ENCODE measurements at places on chromosomes 5 and 9.

DNA sequence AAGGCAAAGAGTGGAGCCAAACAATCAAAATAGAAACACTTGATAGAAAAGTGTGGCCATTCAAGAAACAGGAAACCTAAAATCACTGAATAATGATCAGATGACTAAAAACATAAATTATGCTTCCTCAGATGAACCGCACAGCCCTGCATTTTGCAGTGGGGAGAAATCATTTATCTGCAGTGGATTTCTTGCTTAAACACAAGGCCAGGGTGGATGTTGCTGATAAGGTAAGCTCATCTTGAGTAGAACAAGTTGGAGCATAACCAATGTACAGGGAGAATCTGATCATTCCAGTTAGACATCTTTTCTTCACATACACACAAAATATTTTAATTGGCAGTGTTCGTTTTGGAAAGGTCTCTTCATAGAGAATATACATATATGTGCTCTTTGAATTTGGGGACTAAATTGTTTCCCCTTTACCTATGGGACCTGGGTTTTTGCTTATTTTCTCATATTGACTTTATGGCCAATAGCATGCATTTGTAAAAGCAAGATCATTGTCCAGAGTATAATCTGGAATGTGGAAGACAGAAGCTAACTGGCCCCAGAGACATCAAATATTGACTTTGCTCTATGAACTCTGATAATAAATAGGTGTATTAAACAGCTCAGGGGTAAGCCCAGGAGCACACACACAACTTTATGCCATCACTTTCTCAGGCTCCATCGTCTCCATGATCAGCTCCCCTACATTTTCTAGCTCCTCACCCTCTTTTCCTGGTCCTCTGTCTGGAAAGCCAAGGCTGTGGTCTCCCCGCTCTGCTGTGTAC, 9.1 kb downstream of the ANKDD1B start:
- DNase-seq, result no peak

- DNase-seq, result no peak
Observed at GRCh38 chr9:95876595-95876994, 1.1 kb downstream of the ERCC6L2 start.

GRCh38 chr9:2559192-2560152, 62.1 kb upstream of the VLDLR start:
- DNase-seq, result no peak

DNA sequence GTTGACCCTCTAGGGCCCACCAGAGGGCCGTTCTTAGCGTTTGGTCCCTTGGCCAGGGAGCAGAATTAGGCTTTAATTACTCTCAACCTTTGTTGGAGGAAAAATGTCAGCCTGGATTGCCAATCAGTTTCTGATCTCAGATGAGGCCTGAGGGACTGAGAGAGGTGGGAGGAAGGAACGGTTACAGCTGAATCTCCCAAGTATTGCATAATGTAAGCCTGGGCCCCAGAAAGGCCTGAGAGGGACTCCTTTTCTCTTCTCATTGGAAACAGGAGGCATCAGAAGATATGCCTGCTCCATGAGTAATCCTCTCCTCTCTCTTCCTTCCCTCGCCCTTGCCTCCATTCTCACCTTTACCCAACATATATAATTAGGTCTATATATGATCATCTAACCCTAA, 105.7 kb downstream of the INSYN2B start:
- no peak for DNase-seq

DNA sequence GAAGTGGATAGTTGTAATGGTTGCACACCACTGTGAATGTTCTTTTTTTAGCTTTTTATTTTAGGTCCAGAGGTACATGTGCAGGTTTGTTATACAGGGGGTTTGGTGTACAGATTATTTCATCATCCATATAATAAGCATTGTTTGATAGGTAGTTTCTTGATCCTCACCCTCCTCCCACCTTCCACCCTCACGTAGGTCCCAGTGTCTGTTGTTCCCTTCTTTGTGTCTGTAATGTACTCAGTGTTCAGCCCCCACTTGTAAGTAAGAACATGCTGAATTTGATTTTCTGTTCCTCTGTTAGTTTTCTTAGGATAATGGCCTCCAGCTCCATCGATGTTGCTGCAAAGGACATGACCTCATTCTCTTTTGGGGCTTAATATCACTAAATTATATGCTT, 99.7 kb downstream of the HTR4 start:
- no peak for DNase-seq

DNA sequence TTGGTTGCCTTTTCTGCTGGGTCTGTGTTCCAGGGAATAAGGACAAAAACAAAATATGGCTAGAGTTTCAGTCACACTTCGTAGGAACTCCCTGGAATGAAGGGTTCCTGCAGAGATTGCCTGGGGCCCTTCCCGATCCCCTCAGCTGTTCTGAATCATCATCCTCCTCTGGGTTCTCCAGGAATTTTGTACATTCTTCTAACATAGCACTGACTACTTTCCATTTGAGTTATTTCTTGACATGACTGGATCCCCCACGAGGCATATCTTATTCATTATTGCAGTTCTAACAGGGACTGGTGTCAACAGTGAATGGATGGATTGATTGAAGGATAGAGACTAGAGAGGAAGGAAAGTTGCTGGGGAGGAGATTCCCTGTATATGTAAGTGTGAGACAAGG, 49.2 kb upstream of the TNC start:
- no peak for DNase-seq

DNA sequence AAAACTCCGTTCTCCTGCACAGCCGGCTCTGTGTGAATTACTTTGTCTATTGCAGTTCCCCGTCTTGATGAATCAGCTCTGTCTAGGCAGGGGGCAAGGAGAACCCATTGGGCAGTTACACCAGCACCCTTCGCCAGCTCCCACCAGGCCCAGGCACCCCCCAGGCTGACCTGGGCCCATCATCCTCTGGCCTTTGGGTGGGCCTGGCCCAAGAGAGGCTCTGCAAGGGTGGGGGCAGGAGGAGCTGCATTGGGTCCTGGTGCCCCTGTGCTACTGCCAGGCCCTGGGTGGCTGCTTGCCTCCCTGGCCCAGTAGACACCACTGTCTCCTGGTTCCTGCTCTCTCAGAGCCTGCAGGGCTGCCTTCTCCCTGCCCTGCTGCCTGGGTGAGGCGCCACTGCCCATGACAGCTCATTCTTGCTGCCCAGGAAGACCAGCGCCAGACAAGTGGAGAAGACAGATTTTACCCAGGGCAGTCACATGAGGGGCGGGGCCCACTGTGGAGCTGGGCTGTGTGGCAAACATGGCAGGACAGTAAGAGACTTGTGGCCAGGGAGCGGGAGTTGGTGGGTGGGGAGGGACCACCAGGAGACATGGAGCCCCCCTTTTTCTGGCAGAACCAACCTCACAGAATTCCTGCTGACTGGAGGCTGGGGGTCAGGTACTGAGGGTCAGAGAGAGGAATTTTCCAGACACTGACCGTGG, 67.2 kb downstream of the MRPL36 start:
- no peak for DNase-seq

GRCh38 chr9:4079346-4079745, 220.5 kb downstream of the GLIS3 start:
- no peak for DNase-seq

- DNase-seq, result no peak
Observed at GRCh38 chr9:136820971-136821825, 13.4 kb downstream of the RABL6 start.

GRCh38 chr5:179858241-179858585, 404 bp downstream of the MRNIP start:
- DNase-seq, result no peak

GRCh38 chr9:99366183-99366582, 144.1 kb downstream of the SEC61B start:
- no peak for DNase-seq

- DNase-seq, result no peak
Observed at GRCh38 chr5:2757563-2758351, 6.3 kb upstream of the IRX2 start.

GRCh38 chr5:87081511-87082372, 185.9 kb upstream of the RASA1 start:
- no peak for DNase-seq

- no peak for DNase-seq
Observed at GRCh38 chr9:4353236-4353635, 53.4 kb upstream of the GLIS3 start.

GRCh38 chr5:5416733-5417132, 5.7 kb upstream of the ICE1 start:
- DNase-seq, result no peak

GRCh38 chr5:67465537-67466207, 269.1 kb upstream of the CD180 start:
- no peak for DNase-seq

GRCh38 chr5:73232266-73233041, 59.5 kb downstream of the TMEM174 start:
- DNase-seq, result no peak

DNA sequence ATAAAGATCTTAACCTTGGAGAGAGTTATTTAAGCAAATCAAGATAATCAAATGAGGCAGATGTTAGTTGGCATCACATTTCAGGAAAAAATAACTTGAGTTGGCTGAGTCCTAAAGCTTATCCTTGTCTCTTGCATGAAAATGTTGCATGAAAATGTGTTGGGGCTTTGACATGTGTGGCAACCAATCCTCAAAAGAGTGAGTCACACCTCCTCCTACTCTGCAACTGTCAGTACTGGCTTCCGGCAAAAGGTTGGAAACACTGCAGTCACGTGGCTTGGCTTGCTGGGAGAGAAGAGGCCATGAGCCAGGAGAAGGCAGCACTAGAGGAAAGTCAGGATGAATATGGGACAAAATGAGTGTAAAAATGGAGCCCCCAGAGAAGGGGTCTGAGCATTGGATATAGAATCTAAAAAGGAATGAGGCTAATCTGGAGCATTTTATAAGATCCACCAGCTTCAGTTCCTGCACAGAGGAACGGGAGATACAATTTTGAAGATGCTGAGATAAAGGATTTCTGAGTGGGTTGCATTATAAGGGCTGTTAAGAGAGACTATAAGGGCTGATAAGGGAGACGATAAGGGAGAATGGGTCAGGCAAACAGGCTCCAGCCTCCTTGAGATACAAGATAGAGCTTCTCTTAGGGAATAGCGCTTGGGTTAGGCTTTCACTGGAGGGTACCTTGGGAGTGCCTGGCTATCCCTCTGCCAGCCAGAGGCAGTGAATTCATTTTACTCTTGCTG, 43.1 kb downstream of the SPATA31D1 start:
- DNase-seq, result no peak

DNA sequence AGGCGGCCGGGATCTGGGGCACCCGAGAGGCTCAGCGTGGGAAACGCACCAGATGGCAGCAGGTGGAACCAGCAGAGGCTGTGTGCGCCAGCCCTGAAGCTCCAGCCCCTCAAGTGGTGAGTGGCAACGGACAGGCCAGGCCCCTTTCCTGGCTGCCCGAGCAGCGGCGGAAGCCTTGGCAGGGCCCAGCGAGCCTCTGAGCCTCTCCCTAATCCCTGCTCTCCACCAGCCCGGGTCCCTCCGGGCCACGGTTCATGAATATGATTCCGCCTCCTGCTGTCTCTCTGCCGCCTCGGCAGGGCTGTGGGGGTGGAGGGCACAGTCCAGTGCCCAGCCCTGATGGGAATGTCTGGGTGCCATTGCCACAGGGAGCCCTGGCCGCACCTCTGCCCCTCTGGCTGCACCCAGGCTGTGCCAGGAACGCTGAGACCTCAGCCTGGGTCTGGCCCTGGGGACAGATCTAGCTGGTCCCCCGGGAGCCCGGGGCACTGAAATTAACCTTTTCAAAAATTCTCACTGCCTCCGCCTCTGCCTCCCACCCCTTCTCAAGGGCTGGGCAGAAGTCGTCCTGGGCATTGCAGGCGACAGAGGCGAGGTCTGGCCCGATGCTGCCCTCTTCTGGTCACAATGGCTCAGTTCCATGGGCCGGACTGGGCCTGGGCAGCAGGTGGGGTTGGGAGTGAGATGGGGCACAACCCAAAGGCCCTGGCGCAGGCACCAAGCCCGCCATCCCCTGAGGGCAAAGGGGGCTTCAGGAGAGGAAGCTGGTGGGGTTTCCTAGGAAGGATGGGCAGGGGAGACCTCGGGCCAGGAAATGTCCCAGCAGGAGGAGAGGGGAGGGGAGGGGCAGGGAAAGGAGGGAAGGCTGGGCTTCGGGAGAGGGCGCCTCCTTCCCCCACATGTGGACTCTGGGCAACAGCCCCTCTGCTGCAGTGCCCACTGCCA, 20.3 kb downstream of the CCDC187 start:
- DNase-seq, result no peak

DNA sequence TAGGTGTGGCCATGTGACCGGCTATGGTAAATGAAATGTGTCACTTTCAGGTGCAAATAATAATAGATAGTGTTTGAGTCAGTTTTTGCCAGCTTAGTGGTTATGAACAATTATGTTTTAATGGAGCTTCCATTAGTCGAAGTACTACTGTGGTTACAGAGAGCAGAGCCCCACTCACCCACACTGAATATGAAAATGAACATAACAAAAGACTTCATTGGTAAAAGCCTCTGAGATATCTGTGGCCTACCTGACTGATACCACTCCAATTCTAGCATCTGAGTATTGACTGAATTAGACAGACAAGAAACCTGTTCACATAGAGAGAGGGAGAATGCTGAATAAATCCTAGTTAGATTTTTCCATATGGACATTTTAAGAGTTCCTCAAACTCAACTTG, 405.6 kb downstream of the BRINP1 start:
- DNase-seq, result no peak

- no peak for DNase-seq
Observed at GRCh38 chr5:92749943-92750342, 831.1 kb downstream of the NR2F1-AS1 start.

- DNase-seq, result no peak
Observed at GRCh38 chr9:134768709-134769351, 111.8 kb upstream of the FCN2 start.

DNA sequence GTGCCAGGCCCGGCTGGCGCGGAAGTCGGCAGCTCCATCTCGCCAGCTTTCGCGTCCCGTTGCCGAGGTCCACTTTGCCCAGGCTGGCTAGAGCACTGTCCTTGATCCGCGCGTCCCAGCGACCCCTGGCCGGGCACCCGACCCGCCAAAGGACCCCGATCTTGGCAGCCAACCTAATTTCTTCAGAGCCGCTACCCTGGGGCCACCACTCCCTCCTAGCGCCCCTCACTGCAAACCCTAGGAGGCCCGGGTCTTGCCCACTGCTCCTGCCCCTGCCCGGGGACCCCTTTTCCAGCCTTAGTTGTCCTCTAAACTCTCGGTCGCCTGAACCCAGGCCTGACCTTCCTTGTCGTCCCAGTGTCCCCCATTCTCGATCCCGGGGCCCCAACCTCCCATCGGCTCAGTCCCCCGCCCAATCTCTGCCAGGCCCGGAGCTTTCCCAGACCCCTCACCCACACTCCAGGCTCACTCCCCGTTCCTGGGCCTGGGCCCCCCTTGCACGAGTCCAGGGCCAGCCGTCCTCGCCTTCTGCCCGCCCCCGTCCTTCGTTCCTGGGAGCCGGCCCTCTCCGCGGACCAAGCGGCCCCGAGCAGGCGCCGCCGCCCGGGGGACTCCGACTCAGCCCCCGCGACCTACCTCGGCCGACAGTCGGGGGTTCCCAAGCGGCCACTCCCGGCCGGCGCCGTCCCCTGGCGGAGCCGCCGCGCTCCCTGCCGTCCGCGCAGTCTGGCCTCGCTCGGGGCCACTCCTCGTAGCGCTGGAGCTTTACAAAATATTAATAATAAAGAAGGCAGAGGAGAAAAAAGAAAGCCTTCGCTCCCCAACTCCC, 701 bp upstream of the LMX1B start:
- no peak for DNase-seq

GRCh38 chr5:150142959-150143349, 12.7 kb downstream of the PDGFRB start:
- no peak for DNase-seq

All from cortex of kidney (tissue), 1 donor.